NCI-H1417 treated with DMSO at 0.1 percent for 48 hours (cell line): ENCODE measurements at places on chromosomes 5 and 9.

- no peak for DNase-seq
These were observed 47.8 kb downstream of the AHRR start for GRCh38 chr5:369151-369868.

- no peak for DNase-seq
These were observed 77.0 kb upstream of the GNA14 start for GRCh38 chr9:77725046-77725694.

DNA sequence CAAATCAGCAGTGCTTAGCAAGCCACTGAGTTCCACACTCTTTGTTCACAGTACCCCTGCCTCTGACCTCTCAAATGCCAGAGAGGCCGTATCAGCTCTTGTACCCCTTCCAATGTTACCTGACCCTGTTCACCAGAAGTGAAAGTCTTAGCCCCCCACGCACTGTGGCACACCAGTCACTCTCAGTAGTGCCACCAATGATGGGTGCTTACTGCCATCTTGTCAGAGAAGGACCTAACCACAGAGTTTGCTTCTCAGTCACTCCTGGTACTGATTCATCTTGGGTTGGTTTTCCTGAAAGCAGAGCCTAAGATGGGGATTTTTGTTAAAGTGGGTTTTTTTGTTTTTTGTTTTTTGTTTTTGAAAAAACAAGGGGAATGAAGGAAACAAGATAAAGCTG is 28.8 kb upstream of the PANK3 start:
- DNase-seq = no peak

GRCh38 chr5:25641124-25641523 is 996.3 kb upstream of the CDH10 start:
- DNase-seq = no peak

- no peak for DNase-seq
These were observed 21.1 kb downstream of the TNPO1 start for GRCh38 chr5:72837524-72838096.

GRCh38 chr5:171115519-171115918 is 193.5 kb upstream of the TLX3 start:
- no peak for DNase-seq

GRCh38 chr5:140223567-140223966 is 48.6 kb downstream of the CYSTM1 start:
- DNase-seq = no peak

GRCh38 chr5:16568875-16569580 is 47.8 kb downstream of the RETREG1 start:
- DNase-seq = no peak

DNA sequence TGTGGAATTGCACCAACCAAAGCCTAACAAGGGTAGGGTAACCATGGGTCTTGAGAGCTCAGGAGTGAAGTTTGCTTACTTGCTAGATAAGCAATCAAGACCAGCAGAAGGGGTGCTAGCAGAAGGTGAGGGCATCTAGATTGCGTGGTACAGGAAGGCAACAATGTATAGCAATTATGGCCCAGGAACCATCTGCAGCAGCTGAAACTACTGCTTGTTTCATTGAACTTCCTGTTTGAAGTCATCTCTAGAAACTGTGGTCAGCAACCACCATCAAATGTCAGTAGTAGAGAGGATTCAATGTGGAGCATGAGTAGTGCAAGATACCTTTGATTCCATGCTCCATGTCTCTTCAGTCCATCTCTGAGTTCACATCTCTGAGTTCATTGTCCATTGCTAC is 462.1 kb upstream of the GRAMD2B start:
- no peak for DNase-seq

DNA sequence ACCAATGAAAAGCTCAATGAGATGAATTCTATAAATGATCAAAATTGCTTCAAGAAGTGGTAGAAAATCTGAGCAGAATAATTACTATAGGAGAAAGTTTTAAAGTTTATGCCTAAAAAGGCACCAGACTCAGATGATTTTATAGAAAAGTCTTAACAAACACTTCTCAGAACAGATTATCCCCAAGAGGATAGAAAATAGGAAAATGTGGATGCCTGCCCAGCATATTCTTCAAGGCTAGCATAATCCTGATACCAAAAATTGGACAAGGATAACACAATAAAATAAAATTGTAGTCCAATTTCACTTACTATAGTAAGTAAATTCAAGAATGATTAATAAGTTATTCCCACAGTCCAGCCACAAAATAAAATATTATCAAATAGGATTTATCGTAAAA is 397.0 kb downstream of the NR2F1-AS1 start:
- no peak for DNase-seq

GRCh38 chr5:177036443-177036842 is 13.9 kb downstream of the ZNF346 start:
- no peak for DNase-seq

DNA sequence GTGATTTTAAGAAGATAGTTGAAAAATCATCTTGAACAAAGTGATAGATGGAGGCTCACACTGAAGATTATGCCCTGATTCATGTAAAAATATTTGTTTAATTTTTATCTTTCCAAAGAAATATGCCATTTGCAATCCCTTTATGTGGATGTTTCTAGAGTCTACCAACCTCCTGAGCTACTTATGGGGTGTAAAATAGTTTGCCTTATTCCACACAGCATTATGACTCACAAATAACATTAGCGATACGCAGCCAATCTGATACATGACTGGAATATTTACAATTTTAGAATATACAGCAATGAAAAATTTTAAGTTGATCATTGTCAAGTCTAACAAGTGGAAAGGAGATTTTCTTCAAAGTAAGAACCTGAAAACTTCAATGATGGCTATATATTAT is 327.5 kb downstream of the EDIL3 start:
- DNase-seq = no peak

GRCh38 chr5:138945421-138946240 is 70.5 kb upstream of the LRRTM2 start:
- no peak for DNase-seq

- DNase-seq = no peak
These were observed 143.0 kb upstream of the PRLR start for GRCh38 chr5:35373249-35373648.

DNA sequence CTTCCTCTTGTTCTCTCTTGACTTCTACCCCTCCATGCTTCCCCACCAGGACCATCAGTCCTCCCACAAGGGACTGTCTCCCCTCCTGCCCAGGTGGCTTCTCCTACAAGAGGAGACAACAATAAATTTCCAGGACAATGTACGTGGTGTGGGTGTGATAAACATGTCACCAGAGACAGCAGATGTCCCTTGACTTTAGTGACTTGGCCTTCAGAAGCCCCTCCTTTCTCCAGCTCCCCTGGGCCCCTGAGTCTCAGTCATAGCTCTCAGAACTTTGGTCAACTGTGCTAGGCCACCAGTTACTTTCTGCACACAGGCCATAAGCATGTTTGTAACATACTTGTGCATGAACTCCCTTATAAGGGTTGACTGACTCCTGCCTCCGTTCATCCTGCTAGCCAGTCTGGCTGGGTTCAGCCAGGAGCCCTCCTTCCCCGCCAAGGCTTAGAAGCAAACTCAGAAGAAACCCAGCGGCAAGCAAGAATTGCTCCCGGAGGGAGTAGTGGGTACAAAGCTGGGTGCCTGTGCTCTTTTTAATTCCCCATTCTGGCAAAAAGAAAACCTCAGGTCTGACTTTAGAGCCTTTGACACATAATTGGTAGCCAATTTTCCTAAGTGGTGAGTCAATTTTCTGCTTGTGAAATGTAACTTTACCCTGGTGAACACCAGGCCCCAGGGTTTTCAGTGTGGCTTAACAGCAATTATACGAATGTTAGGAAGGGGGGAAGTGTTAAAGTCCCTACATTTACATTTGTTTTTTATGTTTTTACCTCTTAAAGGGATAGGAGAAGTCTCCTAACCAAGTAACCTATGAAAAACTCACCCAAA is 49.2 kb downstream of the EBF1 start:
- DNase-seq = no peak

DNA sequence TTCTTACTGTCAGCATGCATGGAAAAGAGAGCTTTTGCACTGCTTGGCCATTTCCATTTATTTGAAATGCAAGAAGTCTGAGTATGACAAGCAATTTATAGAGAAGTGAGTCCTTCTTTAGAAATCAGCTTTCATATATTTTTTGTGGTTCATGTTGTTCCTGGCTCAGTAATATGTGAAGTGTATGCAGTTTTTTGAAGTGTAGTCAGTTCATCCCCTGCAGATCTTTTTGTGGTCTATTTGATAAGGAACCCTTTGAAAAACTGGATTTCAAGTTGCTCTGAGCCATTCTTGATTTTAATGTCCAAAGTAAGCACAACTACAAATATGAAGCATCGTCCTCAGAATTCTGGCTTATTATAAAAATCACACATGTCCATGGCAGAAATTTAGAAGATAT is 294.1 kb upstream of the SMC2 start:
- DNase-seq = no peak
